MCF 10A (cell line): ENCODE measurements at places on chromosomes 12 and 14. TPM values are rescaled to one million over a fixed set of nuclear protein-coding genes. Genes with fewer than 3 reads are reported as not detected.

The PLA2G1B gene
- not detected in 2 replicates for total RNA-seq

The TPH2 gene
- not detected in 2 replicates for total RNA-seq

The NAV3 gene
- 7.1 and 8.4 TPM in 2 replicates for total RNA-seq

- DNase-seq: peak; percentile 80
Measured at GRCh38 chr14:76917158-76917596, 91.0 kb downstream of the LRRC74A start.
